ENCODE measurements at places on chromosomes 1 and 21.

GRCh38 chr21:34021726-34022125, 51.7 kb upstream of the MRPS6 start:
- no peak for DNase-seq

DNA sequence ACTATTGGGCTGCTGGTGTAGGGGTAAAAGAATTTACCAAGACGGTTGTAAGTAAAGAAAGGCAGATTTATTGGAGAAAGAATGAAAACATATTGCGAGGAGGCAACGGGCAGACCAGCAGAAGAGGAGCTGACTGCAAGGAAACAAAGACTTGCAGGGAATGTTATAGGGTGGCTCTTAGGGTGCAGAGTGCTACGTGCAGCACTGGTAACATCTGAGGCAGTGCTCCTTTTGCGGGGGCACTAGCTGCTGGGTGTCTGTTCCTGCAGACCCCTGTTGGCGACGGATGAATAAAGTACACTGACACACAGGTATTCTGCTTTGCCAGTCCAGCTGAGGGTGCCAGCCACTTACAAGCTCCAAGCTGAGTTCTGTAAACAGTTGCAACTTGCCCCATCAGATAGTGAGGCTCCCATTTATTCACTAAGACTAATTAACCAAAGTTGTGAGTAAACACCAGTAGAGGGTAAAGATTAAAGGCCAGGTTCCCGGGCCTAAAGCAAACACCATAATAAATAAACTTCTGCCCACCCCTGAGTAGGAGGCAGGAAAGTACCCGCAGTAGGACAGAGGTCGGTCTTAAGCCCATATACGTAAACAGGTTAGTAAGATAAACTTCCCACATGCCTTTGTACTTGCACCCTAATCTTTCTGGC, 140.2 kb upstream of the KCNK1 start:
- DNase-seq = no peak

GRCh38 chr1:48758976-48759375, 17.7 kb downstream of the BEND5 start:
- no peak for DNase-seq

DNA sequence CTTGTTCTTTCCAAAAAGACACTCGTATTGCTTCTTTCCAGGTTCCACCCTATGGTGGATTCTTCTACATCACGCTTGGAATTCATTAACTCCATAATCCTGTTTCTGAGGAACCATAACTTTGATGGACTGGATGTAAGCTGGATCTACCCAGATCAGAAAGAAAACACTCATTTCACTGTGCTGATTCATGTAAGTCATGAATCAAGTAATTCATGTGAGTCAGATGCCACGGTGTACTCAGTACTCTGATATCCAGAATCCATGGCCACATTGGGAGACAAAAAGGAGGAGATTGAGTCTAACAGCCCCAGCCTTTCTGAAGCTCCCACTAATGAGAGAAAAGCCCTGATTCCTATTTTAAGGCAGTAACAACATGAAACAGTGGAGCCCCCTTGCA, 7.4 kb downstream of the CHI3L2 start:
- DNase-seq = no peak

- DNase-seq = no peak
These were observed 119.6 kb upstream of the CD34 start for GRCh38 chr1:208030288-208031091.

DNA sequence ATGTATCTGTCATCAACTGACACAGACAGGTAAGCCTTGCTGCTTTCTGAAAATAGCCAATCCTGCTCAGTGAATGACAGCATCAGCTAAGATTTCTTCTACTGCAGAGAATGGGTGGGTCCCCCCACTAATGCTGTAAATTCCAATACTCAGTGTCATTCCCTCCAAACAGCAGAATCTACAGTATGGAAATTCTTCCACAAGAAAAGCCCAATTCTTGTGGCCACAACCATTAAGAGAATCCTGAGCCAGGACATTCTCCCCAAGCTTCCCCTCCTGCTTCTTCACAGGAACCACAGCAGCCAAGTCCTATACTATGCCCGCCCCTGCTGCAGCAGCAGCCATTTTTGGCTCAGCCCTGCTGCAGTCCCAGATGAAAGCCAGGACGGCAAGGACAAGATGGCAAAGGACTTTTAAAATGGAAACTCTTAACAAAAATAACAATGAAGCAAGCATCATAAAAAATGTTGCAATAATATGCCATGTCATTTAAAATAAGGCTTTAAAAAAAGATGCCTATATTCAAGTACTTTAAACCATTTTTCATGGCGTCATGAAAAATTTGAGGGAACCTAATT, 26.8 kb downstream of the EIF4G3 start:
- DNase-seq = no peak

- DNase-seq = no peak
These were observed 317.9 kb upstream of the NFIA start for GRCh38 chr1:60764489-60764888.

GRCh38 chr1:236137285-236137852, 5.0 kb upstream of the GPR137B start:
- no peak for DNase-seq

- DNase-seq = no peak
These were observed 13.8 kb upstream of the SFN start for GRCh38 chr1:26848941-26849774.

DNA sequence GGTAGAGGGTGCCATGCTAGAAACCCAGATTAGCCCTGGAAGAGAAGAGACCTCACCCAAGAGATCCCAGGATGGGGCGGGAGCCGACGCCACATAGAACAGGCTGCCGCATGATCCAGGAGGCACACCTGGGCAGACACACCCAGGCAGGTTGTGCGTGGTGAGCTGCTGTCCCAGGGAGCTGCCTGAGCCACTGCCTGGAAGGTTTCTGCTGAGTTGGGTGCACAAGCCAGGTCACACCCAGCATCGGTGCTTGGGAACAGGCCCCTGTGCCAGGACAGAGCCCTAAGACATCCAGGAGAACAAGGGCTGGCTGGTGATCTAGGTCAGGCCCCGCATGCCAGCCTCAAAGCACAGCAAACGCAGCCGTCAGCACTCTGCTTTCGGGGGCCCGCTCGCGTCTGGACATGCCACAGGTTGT, 40.2 kb downstream of the CTNNBIP1 start:
- DNase-seq = no peak

DNA sequence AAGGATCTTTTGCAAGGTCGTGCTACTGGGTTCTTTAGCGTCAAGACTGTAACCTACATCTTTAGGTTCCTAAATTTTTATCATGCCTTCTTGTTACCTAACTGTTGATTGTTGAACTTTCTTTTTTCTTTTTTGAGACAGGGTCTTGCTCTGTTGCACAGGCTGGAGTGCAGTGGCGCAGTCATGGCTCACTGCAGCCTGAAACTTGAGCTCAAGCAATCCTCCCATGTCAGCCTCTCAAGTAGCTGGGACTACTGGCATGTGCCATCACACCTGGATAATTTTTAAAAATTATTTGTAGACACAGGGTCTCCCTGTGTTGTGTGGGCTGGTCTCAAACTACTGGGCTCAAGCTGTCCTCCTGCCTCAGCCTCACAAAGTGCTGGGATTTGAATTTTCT, 52.9 kb downstream of the NFIA start:
- DNase-seq = no peak

- DNase-seq = no peak
These were observed 24.4 kb downstream of the DIO1 start for GRCh38 chr1:53918343-53918742.

DNA sequence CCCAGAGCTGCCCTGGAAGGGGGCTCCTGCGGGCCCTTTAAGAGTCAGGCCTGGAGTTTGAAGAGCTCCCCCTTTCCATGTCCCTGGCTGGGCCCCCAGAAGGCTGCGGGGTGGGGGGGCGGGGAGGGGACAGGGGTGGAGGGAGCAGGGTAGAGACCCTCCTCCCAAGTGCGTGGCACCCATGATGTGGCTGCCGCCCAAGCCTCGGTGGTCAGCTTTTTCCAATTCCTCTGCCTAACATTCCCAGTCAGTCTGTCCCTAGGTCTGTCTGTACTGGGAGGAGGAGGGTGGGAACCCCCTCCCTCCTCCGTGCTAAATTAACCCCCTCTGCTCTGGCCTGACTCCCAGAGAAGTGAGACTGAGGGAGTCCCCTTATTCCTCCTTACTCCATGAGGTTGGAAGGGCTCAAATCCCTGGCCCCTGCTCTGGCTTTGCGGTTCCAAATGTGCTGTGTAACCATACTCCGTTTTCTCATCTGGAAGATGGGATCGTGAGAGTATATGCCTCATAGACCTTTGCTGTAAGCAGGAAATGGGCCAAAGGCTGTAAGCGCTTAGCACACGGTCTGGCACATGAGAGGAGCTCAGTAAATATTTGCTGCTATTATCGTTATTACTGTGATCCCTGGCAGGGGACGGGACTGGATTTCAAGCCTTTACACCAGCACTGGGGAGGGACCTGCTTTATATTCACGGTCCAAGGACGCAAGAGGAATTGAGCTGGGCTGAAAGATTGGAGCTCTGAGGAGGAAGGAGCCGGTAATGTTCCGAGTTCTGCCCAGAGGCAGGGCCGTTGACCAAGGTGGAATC, 658 bp upstream of the COL16A1 start:
- no peak for DNase-seq

DNA sequence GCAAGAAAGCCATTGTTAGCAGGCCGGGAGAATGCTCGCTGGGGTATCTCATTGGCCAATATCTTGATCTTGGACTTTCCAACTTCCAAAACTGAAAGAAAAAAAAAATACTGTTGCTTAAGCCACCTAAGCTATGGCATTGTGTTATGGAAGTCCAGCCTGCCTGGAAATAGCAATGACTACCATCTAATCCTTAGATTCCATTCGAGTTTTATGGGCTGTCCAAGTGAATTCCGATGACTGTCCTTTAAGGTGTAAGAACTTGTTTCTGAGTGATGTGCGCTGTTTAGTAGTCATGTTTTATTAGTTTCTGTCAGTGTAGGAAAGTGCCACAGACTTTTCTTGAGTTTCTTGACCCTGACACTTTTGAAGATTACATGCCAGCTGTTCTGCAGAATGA, 762.6 kb downstream of the USP25 start:
- no peak for DNase-seq

- no peak for DNase-seq
These were observed 25.4 kb downstream of the GNAI3 start for GRCh38 chr1:109573785-109574184.

DNA sequence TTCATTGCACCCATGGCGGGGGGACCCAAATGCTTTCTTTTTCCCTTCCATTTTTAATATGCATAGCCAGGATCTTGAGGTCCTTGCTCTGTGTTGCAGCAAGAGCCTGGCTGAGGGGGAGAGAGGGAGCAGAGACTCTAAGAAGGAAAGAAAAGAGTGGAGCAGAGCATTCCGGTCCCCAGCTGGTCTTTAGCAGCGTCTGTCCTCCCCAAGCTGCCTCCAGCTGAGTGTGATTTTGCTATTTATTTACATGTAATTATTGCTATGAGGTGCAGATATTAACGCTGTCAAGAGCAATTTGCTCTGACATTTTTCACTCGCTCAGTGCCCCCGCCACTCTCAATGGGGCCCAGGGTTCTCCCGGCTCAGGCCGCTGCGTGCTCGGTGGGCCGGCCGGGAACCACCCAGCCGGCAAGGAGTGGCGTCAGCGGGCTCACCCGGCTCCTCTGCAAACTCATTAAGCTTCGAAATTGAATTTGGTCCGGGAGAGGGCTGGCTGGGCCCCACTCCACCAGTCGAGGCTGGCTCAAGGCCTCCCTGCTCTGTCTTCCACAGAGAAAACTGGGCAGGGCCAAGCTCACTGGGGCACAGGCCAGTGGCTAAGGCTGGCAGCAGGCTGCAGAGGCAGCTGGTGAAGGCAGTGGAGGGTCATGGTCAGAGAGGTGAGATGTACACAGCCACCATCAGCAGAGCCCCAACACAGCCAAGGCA, 93.2 kb downstream of the PAX7 start:
- DNase-seq = no peak

DNA sequence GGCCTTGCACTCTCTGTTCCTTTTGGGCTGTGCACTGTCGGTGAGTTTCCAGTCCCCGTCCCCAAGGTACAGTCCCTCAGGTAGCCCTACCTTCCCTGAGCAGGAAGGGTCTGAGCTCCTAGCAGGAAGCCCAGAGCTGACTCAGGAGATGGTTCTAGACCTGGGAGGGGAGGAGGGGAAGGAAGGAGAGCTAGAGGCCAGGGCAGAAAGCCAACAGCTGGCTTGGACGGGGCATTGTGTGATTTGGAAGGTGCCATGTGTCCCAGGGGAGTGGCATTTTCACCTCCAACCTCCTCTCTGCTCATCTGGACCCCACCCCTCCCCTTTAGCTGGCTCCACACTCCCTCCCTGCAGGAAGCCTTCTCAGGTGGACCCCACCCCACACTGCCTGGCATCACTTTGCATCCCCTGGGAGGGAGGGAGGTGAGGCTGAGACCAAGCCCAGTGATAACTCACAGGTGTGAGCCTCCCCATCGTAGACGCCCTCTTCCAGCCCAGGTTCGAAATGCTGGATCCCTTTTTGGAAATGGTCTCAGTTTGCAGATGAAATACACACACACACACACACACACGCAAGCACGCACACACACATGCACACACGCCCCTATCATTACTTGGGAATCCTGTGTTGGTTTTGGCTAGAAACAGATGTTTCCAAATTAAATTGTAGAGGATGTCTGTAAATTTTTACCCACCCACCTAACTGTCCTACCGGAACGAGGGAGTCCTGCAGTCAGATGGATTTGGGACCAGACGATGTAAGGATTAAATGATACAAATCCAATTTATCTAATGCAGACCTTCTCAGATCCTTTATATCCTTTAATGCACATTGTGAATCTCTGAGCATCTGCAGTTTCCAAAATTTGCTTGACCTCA, 19.7 kb upstream of the IFNLR1 start:
- no peak for DNase-seq

GRCh38 chr1:220409771-220410595, 118.0 kb upstream of the MARK1 start:
- DNase-seq = no peak

DNA sequence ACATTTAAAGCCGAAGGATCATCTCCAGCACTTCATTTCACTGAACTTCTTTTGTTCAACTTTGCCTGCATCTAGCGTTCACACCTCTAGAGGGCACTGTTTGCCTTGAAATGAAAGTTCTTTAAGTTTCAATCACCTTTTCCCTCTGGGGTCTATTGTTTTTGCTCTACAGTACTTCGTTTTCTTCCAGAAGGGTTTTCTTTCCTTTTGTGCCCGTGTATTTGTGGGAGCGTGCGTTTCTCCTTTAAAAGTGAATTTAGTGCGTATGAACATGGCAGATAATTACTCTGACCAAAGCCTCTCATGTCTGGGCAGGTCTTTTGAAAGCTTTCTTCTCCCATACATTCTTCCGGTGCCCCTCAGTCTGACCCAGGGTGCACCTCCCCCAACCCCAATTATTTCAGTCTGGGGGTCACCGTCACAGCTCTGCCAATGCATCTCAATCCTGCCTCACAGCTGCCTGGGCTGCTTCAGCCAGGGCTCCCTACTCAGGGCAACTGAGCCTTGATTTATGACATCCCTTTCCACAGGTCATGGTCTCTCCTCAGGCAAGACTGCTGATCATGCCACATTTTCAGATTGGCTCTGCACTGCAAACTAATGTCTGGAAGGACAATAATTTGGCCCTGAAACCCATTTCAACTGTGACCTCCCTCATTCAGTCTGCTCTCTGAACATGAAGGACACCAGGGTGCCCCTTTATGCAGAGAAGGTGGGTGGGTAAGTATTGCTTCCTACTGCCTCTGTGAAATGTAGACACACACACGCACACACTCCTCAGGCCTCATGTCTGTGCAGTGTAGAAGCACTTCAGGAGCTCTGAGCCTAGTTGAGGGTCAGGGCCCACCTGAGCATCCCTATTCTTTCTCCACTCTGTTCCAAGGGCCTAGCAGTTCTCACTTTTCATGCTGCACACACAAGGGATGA, 88.6 kb downstream of the NUF2 start:
- peak; percentile 4 for DNase-seq
